GM18507 (cell line): ENCODE measurements at places on chromosomes 2 and 18.

GRCh38 chr18:49082714-49083688 lies 132.2 kb upstream of the SMAD7 start:
- DNase-seq = no peak

- no peak for DNase-seq
Measured at GRCh38 chr2:96873651-96874096, 3.8 kb upstream of the SEMA4C start.

DNA sequence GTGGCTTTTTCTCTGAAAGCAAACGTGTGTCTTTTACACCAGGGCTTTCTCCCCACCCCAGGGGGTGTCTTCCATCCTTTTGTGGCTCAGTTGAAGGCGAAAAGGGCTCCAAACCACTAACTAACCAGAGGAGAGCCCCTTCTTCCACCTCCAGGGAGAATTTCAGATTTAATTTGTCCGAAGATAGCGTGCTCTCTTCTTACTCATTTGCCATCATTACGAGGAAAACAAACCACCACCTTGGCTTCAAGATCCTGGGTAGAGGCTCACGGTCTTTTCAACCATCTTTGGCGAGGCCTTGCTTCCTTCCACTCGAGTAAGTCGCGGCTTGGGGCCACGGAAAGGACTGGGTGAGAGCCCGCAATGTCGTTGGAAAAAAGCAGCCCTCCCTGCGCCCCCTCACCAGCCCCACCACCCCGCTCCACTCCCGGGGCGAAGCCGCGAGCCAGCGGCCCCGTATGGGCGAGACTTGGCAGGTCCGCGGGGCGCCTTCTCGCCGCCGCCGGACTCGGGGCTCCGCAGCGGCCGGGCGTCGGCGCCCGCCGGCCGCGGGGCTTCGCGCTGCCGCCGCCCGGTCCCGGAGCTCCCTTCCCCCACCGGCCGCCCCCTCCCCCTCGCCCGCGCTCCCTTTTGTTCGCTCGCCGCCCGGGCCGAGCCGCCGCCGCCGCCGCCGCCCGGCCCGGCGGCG lies 1.7 kb upstream of the ZNF532 start:
- no peak for DNase-seq

DNA sequence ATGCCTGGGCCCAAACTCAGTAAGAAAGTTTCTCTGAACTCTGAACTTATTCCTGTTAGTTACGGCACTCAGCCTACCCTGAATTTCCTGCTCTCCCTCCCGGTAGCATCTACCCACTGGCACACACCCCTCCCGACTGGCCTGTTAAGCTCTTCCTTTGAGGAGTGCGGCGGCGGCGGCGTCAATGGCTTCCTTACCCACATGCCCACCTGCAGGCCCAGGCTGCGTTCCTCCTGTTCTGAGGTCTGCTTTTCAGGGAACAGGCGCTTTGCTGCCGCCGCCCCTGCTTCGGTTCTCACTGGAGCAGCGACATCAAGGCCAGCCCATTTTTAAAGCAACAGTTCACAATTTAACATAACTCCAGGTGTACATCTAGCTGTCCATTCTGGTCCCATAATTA lies 432.4 kb downstream of the DCDC2C start:
- DNase-seq = no peak

- DNase-seq = peak; percentile 20
Measured at GRCh38 chr2:196101325-196101991, 32.8 kb upstream of the DNAH7 start.

DNA sequence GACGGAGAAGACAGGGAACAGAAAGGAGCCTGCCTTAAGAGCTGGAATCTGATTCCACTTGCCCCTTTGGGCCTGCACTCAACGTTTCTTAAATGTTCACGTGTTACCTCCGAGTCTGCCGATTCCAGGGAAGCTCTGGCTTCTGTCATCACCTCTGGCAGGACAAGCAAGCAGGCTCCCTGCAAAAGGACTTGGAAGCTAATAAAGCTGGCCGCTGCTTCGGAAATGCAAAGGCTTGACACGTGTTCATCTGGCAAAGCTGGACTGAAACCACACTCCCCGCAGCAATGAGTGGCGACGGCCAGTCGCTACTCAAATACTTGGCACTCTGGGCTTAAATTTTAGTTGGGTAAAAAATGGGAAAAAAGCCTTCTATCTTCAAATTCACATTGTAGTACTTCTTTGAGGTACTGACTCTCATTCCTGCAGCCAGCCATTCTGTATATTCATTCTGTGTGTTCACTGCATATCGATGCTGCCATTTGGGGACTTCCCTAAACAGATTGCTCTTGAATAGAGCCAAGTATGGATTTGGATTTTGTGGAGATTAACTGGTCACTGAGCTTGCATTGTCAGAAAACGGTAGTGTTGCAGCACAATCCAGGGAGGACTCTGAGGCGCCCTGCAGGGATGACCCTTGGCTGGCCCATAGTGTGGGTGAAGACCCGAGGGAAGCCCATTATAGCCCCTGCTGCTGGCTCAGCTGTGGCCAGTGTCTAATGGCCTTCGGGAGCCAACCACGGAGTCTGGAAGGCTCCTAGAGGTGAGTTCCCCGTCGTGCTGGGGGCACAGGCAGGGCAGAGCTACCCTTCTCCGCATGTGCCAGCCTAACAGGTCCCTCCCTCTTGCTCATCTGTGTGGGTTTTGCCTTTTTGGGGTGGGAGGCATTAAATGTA lies 231.5 kb downstream of the PRKCE start:
- no peak for DNase-seq

DNA sequence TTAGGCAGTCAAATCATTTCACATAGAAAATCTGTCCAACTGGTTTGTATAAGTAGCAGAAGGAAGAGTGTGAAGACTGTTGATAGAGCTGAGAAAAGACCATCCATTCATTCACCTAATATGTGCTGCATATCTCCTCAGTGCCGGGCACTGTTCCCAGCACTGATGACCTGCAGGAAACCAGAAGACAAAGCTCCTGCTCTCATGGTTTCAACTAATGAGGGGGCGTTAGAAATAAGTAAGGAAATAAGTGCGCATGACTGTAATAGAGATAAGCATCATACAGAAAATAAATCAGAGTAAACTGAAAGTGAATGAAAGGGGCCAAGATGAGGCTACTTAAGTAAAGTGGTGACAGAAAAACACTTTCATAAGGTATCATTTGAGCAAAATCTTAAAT lies 427.5 kb upstream of the CDH20 start:
- DNase-seq = no peak

- no peak for DNase-seq
Measured at GRCh38 chr2:105405291-105405690, 6.4 kb upstream of the FHL2 start.

DNA sequence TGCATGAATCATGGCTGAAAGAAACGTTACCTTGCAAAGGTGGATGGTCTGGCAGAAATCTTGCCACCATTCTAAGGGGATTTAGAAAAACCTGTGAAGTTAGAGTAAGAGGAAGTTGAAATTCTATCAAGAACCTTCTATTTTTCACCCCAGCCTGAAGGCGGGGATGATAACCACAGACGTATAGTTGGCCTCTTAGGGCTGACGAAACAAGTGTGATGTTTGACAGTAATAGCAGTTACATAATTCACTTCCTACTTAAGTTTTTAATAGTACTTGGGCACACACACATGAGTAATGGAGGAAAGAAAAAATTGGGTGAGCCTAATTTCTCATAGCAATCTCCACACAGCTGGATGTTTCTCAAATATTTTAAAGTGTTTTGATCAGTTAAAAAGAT lies 336.6 kb upstream of the SALL3 start:
- DNase-seq = no peak

DNA sequence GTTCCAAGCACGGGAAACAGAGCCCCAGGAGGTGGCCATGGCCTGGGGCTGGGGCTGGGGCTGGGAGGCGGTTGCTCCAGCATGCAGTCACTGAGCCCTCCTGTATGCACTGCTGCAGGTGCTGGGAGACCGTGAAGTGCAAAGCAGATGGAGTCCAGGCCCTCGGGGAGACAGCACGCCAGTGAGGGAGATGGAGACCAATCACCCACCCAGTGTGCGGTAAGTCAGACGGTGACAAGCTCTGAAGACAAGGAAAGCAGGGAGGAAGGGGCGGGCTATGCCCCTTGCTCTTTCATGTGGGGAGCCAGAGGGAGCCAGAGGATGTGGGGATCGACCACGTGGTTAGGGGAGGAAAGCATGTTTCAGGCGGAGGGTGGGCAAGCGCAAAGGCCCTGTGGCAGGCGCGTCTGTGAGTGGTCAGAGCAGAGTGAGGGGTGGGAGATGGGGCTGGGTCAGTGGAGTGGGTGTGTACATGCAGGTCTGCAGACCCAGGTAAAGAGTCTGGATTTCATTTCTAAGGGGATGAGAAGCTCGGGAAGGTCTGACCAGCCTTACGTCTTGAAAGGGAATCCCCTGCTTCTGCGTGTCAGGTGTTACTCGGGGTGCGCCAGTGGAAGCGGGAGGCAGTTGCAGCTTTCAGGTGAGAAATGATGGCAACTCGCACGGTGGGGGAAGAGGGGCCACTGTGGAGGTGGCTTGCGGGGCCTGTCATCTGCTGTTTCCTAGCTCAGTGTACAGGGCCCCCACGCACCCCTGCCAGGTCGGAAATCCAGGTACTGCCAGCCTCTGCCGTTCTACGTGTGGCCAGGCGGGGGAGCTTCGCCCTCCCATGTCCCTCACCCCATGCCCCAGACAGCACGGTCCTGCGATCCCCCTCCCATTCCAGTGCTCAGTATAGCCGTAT lies 19.4 kb downstream of the RRM2 start:
- no peak for DNase-seq

DNA sequence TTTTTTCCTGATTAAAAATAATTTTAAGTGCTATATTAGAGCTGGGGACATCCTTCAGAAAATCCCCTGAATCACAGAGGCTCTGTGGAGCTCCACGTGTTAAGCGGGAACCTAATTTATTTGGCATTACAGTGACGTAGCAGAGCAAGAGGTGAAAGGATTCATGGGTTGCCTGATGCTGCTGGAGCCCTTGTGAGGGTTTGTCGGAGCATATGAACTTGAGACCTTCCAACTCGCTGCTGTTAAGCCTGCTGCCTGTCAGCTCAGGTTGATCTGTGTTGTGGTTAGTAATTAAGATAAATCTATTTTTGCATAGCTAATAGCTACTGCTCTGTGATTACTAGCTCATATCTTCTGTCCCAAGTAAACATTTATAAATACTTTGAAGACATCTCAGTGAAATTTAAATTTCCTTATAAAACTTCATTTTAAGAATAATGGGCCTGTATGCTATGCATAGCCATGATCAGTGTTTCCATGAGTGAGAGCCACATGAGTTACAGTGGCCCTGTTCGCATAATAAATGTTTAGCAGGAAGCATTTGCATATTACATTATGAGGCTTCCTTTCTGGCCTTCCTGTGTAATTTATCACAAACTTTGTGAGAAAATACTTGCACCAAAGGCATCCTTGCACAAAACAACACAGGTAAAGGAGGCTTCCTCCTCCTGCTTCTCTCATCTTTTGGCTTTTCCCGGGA lies 438.9 kb downstream of the PTPRM start:
- DNase-seq = no peak

DNA sequence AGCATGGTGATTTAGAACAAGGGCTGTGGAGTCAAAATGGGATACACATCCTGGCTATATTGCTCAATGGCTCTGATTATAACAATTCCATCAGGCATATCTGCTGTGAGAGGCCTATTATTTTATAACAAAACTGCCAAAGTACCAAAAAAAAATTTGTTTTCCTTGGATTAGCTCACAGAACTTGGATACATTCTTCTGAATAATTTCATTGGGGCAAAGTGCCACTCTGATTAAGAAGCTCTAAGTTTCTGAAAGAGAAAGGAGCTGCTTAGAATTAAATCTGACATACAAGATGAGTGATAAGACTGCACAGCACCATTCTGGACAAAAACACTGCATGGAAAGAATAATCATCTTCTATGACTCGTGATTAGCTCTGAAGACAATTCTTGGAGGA lies 85.7 kb downstream of the SMC6 start:
- no peak for DNase-seq

DNA sequence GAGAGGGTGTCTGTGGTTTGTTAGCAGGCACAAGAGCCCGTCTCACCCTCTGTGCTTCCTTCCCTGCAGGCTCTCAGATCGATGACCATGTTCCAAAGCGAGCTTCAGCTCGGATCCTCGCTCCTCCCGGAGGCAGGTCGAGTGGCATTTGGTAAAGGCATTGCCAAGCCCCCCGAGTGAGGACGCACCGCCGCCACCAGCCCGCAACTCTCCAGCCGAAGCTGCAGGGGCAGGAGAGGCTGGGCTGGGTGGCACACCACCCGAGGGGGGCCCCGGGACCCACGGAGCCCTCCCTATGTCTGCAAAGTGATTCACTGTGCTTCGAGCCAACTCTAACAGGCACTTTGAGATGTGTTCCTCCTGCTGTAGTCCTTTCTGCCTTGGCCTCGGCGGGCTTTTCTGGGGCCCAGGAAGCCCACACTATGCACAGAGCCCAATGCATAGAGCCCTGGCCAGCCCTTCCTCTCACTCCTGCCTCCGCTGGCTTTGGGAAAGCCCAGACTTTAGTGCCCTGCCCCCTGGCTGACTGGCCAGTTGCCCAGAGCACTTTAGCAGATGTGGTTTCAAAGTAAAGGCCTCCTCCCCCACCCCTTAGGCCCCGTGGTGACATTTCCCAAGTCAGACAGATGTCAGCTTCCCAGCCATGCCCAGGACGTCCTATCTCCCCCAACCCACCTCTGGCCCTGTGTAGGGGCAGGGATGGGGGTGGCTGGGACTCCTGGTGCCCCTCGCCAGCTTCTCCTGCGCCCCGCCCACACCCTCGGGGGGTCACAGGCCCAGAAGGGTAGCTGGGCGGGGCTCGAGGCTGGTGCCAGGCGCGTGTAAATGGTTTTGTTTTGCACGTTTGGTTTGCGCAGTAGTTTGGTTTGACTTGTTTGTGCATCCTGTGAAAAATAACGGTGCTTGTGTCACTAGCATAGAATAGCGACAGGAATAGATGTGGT lies 23.3 kb upstream of the MAPRE3 start:
- no peak for DNase-seq

- no peak for DNase-seq
Measured at GRCh38 chr18:58247363-58247834, 203.4 kb downstream of the NEDD4L start.

DNA sequence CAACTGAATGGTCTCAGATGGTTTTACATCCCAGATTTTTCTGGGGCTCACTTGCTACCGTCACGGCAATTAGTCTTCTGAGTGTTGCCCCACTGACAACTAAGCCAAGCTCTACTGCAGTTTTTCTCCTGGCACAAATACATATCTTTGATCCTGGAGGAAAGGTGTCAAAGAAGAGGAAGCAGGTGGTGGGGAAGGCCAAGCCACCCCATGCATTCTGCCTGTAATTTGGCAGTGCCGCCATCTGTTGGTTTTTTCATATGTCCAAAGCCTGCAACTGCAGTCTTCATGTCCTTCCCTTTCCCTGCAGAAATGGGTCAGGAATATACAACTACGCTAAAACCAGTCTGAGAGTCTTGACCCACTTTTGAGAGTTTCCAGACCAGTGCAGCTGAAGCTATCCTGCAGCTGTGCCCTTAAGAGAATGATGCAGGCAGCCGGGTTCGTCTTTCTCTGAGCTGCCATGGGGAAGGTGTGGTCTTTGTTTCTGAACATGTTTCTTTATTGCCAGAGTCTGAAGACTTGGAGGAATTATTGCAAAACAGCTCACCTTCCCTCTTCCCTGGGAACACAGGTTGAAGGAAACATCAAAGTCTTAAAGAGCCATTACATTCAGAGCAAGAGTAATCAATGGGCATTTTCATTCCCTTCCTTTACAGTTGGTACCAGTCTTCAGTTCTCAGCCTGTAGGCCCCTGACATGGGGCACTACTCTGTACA lies 71.8 kb upstream of the ATL2 start:
- no peak for DNase-seq
